Activated CD4-positive, alpha-beta T cell treated with anti-CD3 and anti-CD28 coated beads, Interleukin-2, amount 50 U/mL, for 1 hour (primary cell): ENCODE measurements at places on chromosomes 3 and 15.

GRCh38 chr15:37995461-37996347 is 61.3 kb downstream of the TMCO5A start:
- no peak for DNase-seq

- DNase-seq: no peak
Observed at GRCh38 chr3:147422196-147422595, 13.0 kb downstream of the ZIC1 start.

DNA sequence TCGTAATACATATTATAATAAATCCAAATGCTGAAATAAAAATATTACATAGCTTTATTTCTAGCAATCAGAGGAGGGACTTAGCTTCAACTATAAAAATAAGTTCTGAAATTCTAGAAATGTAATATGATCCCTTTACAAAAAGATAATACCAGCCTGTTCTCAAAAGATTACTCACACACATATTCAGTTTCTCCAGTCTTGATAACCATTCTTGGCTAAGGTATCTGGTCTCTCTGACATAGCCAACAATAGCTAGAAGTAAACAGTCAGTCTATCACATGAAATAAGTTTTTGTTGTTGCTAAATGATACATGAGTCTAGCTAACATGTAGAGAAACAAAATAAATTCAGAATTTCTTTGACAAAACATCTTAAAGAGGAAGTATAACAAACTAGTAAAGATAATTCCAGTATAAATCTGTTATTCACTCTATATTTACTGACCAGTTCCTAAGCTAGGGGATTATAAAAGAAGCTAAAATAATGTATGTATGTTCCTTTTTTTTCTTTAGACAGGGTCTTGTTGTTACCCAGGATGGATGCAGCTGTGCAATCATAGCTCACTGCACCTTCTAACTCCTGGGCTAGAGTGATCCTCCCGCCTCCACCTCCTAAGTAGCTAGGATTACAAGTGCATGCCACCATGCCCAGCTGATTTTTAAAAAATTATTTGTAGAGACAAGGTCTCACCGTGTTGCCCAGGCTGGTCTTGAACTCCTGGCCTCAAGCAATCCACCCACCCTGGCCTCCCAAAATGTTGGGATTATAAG is 170.6 kb downstream of the TBL1XR1 start:
- DNase-seq: no peak

GRCh38 chr15:70142072-70142321 is 44.3 kb upstream of the TLE3 start:
- DNase-seq: no peak

DNA sequence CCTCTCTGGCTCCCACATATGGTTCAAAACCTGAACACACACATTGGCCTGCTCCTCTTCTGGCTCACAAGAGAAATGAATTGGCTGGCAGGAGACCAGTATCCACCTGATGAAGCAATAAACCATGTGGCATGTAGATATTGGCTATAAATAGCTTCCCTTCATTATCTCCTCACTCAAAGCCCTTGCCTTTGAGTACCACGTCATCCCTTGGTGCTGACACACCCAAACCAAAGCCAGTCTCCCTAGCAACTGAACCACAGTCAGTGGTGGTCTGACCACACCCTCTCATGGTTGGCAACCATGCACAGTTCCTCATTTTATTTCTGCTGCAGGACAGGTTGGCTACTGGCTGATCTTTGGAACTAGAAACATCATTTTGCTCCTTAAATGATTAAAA is 98.8 kb downstream of the ZNF621 start:
- no peak for DNase-seq

DNA sequence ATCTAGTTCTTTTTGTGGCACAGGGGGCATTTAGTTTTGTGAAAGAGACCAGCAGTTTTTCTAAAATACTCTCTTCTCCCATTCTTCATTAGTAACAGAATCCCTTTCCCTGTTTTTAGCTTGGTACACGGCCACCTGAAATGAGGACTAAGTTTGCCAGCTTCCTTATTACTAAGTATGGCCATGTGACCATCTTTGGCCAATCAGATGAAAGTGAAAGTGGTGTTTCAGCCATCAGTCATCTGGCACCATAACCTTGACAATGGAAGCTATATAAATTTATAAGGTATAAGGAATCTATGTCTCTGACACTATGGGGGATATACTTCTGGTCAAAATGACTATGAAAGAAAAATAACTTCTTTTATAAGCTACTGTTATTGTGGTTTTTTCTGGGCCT is 570.4 kb downstream of the AGBL1 start:
- no peak for DNase-seq

DNA sequence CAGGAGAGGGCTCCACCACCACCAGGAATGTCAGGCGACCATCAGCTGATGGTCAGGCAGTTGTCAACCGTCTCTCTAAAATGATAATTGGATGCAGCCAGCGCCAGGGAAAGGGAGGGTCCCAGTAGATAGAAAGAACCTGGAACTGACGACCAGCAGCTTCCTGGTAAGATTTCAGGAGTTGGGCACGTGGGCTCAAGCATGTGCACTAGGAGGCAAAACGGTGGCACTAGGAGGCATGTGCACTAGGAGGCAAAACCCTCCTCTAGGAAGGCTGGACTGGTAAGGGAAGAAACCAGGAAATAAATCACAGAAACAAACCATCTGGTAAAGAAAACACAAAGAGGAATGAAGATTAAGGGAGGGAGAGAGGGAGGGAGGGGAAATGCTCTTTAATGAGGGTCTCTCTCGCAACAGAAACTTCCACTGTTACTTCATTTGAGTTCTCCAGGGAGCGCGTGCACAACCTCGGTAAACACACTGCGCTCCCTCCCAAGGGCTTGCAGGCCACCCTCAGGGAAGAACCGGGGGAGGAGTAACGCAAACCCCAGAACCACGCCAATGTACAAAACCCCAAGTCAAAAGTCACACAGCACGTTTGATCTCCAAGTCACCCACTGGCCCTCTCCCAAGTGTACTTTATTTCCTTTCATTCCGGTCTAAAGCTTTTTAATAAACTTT is 116.7 kb downstream of the XXYLT1 start:
- no peak for DNase-seq

DNA sequence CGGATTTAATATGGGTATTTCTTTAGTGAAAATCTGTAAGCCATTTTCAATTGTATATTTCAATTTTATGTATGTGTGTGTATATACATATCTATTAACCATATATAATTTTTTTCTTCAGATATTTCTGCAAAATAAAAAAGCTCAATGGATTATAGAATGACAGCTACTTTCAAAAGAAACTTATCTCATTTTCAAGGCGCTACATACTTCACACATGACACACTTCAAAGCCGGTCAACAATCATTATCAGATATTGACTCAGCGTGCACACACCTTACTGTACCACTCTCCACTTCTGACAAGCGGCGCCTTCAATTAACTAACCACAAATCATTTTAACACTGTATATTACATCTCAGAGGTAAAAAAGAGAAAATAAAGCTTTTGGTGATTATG is 39.6 kb downstream of the ATP13A3 start:
- DNase-seq: no peak

DNA sequence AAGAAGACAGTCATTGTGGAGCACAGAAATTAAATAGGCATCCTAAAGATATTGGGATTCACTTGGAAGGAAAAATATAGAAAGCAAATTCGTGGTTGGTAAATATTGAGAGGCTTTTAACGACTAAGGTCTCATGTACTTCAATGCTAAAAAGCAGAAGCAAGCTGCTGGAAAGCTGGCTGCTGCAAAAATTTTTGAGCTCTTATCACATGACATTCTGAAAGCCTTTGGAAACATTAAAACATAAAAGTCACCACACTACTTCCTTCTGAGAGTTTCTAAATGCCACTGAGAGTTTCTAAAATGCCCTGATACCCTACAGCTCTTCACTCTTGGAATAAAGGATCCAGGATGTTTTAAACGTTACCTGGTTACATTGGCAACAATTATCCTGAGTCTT is 39.0 kb upstream of the CBLB start:
- DNase-seq: no peak

DNA sequence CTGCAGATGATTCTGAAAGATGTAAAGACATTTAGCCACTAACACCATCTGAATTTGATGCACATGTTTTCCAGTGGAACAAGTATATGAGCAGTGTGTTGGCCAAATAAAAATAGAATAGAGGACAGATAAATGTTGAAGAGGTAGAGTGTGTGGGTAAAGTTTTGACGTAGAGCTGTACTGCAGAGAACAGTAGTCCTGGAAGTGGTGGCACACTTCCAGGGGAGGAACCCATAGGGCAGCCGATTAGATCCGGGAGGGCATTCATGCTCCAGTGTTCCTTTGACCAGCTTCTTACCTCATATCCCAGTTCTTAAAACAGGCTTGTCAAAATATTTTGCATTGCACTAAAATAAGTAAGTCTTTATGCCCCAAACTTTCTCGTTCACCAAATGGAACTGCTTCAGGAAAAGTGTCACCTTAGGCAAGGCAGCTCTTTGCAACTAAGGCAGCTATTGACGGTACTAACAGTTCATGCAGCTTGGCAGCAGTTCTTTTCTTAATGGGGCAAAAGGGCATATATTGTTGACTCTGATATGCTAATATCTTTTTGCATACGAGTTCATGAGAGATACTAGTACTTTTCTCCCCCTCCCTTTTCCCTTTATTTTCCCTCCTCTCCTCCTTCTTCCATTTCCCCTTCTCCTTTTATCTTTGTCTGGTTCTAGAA is 429.3 kb upstream of the AZI2 start:
- DNase-seq: no peak

- DNase-seq: no peak
Observed at GRCh38 chr3:188683032-188683521, 488.7 kb upstream of the TPRG1 start.

- DNase-seq: no peak
Observed at GRCh38 chr15:75639191-75639708, 774 bp downstream of the IMP3 start.

- DNase-seq: no peak
Observed at GRCh38 chr3:122533480-122533879, 18.7 kb upstream of the KPNA1 start.

DNA sequence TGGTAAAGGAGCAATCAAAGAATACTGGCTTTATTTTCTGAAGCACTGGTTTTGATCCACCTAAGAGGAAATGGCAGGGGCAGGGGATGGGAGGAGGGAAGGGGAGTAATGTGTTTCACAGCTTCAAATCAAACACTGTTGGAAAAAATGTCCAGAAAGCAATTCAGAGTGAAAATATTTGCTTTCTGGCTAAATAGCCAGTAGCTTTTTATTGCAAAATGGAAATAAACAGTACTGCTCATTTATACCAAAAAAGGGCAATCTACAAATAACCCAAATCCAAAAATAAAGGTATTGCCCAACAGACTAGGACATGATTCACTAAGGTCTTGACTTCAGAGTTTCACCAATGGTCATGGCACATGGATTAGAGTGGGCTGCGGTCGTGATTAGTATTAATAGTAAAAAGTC is 279.3 kb upstream of the THBS1 start:
- no peak for DNase-seq

GRCh38 chr15:85129881-85130280 is 148.2 kb downstream of the PDE8A start:
- no peak for DNase-seq

- no peak for DNase-seq
Observed at GRCh38 chr3:115523458-115523857, 99.9 kb upstream of the GAP43 start.

- DNase-seq: no peak
Observed at GRCh38 chr15:95302809-95303208, 1027.7 kb upstream of the NR2F2 start.

DNA sequence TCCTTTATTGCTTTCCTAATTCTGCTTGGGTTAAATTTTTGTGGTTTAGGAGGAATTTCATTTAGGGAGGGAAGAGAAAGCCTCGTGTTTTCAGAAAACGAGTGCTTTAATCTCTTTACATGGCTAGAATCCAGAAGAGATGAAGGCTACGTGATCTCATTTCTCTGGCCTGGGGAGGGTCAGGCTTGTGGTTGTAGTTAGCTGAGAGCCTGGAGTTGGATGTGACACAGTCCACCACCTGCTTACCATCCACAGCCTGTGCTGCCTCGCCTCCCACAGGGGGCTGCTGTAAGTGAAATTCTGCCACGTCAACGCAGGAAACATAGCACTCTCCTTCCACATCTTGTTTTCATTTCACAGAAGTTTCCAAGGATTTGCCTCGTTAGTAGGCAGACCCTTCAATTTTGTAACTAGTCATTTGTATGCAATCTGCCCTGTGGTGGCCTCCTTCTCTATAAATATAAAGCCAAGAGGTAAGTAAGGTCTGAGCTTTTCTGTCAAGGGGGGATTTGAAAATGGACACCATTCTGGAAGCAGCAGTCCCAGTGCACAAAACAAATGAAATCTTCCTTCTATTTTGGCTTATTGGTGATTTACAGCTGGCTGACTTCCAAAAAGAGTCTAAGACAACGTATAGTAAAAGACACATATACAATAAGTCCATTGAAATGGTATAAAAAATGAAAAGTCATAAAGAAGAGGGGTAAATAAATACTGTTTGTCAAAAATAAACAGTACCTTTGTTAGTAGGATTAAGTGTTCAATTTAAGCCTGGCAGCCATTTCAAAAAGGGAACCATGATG is 3.4 kb downstream of the GXYLT2 start:
- no peak for DNase-seq

GRCh38 chr3:192090586-192090985 is 629.6 kb downstream of the PYDC2 start:
- no peak for DNase-seq

DNA sequence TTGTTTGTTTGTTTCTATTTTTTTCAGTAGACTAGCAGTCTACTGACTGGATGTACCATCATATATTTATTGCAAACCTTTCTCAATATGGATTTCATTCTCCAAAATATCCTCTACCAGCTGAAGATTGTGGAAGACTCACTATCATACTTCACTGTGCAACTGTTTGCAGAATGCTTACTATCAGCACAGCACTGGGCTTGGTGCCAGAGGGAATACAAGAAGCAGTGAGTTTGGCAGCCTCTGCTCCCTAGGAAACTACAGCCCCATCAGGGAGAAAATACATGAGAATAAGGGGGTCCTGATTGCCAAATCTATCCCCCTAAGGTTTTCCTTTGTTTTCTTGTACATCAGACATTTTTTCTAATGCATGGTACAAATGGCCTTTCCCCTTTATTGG is 27.5 kb downstream of the AQP9 start:
- DNase-seq: no peak

- no peak for DNase-seq
Observed at GRCh38 chr3:120274739-120275167, 10.3 kb downstream of the GPR156 start.

GRCh38 chr15:66178531-66178910 is 75.0 kb downstream of the MEGF11 start:
- no peak for DNase-seq

DNA sequence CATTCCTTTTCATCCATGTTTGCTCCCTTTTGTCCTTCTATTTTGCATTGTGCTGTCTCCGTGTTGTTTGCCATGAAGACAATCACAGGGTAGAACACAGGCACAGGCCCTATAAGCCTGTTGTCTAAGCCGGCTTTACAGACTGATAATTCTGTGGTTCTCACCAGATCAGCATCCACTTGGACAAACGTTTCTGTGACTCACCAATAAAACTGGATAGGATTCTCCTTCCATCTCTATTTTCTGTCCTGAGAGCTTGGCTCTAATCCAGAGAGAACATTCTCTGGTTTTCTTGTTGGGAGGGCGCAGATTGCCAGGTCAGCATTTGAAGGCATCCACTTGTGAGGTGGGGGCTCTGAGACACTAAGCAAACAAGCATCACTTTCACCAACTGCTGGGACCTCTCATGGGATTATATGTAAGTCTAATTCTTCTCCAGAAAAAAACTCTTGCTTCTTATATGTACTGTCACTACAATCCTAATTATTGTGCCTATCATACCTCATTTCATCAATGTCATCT is 101.6 kb downstream of the ERC2 start:
- DNase-seq: no peak

GRCh38 chr3:37712918-37713817 is 148.5 kb upstream of the CTDSPL start:
- DNase-seq: no peak
